ENCODE measurements at places on chromosomes 6 and 20.

- no peak for DNase-seq
Observed at GRCh38 chr6:134172020-134172705, 119.7 kb upstream of the SLC2A12 start.

- DNase-seq = no peak
Observed at GRCh38 chr6:77106992-77107391, 356.3 kb downstream of the HTR1B start.

GRCh38 chr20:19114410-19114809 is 98.0 kb upstream of the SLC24A3 start:
- no peak for DNase-seq

DNA sequence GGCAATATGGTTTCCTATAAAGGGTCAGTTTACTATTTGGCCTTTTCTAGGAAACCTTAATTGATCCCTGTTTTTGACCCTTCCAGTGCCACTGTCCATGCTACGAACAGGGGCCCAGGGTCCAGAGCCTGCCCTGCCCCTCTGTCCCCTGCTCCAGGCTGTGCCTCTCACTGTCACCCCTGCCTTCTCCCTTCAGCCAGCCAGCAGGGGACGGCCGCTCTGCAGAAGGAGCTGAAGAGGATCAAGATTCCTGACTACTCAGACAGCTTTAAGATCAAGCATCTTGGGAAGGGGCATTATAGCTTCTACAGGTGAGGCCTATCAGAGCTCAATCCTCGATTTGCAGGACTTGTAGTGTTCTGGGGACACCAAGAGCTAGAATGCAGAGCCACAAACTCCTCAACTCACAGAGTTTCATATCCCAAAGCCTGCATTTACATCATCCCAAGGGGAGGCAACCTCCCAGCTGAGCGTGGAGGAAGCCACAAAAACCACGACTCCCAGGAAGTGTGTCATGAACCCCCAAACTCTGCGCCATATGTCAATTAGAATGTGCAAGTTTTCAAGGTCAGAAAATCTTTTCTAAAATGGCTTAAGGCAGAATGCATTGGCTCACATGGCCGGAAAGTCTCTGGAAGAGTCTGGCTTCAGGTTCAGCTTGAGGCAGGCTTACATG is 3.6 kb downstream of the BPI start:
- DNase-seq = no peak

- DNase-seq = no peak
Observed at GRCh38 chr6:169845426-169846285, 94.2 kb downstream of the ERMARD start.

GRCh38 chr6:158622545-158623190 is 21.9 kb downstream of the DYNLT1 start:
- DNase-seq = no peak

DNA sequence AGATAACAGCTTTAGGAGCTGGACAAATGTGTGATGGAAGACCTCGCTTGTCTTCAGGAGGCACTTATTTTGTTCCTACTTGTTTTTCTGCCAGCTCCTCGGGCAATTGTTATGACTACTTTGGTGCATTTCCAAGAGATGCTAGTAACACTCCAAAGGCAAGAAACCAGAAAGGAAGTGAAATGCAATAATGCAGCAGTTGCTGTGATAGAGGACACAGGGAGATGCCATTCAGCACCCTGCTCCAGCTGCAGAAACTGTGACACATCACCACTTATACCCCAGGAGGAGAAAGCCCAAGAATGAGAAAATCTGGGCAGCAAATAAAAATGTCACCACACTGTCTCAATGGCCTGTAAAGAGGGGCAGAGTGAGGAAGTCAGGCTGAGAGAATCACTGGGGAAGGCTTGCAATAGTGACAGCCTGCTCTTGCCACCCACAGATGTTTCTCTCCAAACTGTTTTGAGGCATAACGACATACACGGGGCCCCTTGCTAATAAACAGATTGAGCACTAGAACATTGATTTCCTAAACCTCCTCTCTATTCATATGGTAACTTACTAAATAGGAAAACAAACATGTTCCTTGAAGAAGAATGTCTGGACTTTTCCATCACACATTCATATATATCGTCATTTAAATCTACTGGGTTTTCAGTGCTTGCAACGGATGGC is 231.0 kb upstream of the PRND start:
- no peak for DNase-seq

All from stimulated activated CD8-positive, alpha-beta memory T cell treated with anti-CD3 and anti-CD28 coated beads, Interleukin-15, amount 100 ng/mL, for 24 hours (primary cell).